Stimulated activated CD8-positive, alpha-beta memory T cell treated with anti-CD3 and anti-CD28 coated beads, Interleukin-7, amount 100 ng/mL, for 1 hour (primary cell): ENCODE measurements at places on chromosomes 13 and 19.

- no peak for DNase-seq
Observed at GRCh38 chr13:44783994-44784707, 205.1 kb downstream of the NUFIP1 start.

DNA sequence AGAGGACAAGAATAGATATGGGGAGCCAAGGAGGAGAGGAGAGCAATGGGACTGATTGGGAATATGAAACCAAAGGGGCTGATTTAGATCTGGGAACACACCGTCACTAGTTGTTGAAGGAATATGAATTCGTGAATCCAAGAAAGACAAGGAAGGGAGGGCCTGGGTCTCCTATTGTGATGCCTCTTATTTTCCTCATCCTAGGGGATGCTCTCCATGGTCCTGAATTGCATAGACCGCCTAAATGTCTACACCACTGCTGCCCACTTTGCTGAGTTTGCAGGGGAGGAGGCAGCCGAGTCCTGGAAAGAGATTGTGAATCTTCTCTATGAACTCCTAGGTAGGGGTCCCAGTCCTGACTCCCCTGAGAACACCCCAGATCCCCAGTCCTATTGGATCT lies 21.5 kb downstream of the RYR1 start:
- no peak for DNase-seq

GRCh38 chr19:55641426-55642152 lies 787 bp downstream of the ZNF580 start:
- DNase-seq: no peak

- DNase-seq: no peak
Observed at GRCh38 chr19:30046522-30046921, 104.5 kb downstream of the URI1 start.

GRCh38 chr19:50187937-50188336 lies 15.5 kb upstream of the MYH14 start:
- DNase-seq: no peak

GRCh38 chr13:43058318-43058674 lies 34.9 kb downstream of the DNAJC15 start:
- DNase-seq: no peak

DNA sequence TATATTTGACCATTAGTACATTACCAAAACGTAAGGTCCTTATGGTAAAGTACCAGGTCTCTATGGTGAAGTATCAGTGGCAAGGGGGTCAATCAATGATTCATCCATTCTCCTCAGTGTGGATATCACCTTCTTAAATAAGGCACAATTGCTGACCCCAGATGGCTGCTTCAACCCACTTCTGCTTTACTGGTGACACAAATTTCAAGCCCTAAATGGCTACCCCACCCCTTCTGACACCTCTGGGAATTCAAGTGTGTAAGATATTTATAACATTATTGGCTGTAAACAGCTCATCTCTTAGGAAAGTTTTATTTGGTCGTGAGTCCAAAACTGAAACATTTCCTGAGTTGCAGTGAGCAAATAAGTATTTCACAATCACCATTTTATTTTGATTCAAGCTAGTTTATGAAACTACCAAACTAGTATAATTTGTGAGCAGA lies 7.9 kb upstream of the WBP4 start:
- no peak for DNase-seq

DNA sequence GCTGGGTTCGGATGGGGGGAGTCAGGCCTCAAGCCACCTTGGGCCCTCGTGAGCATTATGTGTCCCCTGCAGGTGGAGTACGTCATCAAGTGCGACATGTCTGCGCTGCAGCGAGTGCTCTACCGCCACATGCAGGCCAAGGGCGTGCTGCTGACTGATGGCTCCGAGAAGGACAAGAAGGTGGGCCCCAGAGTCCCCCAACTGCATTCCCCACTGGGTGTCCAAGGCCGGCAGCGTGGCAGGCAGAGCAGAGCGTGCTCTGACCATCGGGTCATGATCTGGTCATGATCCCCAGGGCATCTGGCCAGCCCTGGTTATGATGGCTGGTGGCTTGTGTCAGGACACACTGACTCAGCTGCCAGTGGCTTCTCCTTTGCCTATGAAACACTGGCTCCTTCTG lies 63.4 kb downstream of the SMARCA4 start:
- no peak for DNase-seq

DNA sequence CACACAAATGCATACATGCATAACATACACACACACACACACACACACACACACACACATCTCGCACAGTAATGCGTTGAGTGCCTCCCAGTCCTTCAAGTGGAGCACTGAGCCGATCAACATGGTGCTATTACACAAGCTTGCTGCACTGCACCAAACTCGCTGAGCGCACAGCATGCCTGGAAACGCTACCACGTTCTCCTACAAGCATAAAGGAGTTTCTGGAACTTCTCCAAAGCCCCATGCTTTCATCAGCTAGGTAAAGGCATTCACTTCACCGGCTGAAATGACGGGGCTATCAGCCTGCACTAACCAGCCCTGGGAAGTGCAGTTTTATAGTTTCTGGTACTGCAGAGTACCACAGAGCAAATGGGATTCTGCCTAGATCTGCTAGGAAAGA lies 92.7 kb downstream of the FGF14 start:
- DNase-seq: no peak

GRCh38 chr13:99135591-99135990 lies 65.1 kb upstream of the UBAC2 start:
- DNase-seq: no peak

- DNase-seq: no peak
Observed at GRCh38 chr13:62837895-62838294, 1422.2 kb upstream of the PCDH20 start.

GRCh38 chr19:42635233-42635539 lies 40.5 kb upstream of the CEACAM8 start:
- DNase-seq: no peak

- DNase-seq: no peak
Observed at GRCh38 chr13:78339927-78340326, 263.4 kb downstream of the POU4F1 start.
